ENCODE measurements at places on chromosomes 2 and 18.

DNA sequence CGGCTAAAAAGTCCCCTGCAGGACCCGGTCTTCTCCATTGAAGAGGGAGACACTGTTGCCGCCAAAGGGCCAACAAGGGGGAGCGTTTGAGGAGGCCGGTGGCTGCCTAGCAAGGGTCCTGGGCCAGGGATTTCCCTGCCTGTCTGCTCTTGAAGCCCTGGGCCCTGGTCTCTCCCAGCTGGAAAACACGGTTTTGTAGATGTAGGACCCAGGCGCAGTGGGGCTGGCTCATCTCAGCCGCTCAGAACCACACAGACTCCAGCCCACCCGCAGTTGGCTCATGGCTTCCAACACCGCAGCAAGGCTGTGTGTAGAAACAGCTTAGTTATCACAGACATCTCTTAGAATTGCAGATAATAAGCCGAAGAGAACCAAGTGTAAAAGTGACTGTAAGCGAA, 57.1 kb upstream of the TWIST2 start:
- DNase-seq, result no peak

DNA sequence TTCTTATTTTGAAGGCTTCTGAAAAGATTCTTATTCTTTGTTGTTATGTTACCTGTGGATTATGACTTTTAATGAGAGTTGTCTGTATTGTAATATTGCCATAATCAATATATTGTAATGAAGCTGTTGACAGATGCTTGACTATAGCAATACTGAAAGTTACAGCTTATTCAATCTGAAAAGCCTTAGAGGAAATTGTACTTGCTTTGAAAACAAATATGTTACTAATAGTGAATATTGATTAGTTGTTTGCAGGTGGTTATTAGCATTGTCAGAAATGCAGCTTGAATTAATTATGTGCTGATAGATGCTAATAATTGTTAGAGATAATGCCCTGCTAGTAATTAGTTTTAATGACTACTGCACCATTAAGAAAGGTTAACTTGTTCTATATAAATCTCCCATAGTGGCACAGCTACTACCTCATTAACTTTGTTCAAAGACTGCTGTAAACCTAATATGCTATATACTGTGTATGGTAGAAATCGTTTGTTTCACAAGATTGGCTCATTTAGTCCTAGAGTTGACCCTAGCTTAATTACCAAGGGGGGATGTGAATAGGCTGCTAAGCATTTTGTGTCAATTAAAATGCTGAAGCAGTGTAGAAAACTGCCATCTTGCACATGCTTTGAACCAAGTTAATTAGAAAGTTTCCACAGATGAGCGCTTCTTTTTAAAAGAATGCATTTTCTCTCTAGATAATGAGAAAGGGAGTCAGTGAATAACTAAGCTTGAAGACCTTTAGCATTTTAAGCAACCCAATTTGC, 30.5 kb downstream of the SLC39A10 start:
- DNase-seq, result no peak

DNA sequence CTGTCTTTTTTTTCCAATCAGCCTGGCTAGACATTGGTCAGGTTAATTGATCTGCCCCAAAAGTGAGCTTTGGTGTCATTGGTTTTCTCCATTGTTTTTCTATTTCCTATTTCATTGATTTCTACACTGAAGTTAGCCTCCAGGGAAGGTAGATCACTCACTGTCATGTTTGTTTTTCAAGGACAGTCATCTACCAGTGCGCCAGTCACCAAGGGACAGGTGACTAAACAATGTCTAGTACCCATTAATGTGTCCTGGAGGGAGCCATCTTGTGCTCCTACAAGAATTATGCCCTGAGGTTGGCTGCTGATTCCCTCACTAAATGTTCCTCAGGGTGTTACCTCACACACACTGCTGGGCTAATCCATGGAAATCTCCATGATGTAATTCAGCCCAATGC, 17.6 kb upstream of the USP40 start:
- no peak for DNase-seq

DNA sequence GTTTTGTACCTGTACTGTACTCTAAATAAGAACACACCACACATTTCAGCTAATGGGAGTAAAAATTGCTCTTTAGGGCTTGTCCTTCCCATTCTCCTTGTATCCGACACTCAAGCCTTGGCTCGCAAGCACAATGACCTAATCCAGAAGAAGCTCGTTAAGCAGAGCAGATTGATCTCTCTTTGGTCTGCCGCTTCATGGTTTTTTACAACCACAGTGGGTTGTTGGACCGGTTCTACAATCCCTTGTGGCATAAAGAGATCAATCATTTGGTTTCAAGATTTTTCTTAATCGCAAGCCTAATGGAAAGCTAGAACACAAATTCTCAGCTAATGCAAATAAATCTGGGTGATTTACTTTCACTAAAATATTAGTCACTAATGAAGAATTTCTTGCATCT, 662.1 kb downstream of the LRP1B start:
- no peak for DNase-seq

DNA sequence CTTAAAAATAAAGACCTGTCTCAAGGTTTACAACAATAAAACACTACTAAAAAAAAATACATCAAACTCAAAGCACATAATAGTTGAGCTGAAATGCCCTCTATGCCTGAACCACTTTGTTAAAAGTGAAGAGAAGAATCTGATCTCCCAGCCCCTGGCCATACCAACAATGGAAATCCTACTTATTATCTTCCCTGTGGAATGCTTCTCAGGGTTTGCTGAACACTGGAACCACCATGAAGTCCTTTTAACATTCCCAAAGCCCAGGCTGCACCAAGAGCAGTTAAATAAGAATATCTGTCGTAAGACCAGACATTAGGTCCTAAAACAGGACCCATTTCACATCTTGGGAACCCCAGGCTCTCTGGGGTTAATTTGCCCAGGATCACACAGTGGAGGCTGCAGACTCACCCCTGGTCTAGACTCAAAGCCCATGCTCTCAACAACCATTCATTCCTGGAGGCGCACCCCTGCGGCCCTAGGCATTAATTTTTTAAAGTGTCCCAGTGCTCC, 285.8 kb downstream of the STK39 start:
- DNase-seq, result no peak
